Cerebellar nuclear complex (tissue), 1 donor: ENCODE measurements at places on chromosomes 3 and 15.

DNA sequence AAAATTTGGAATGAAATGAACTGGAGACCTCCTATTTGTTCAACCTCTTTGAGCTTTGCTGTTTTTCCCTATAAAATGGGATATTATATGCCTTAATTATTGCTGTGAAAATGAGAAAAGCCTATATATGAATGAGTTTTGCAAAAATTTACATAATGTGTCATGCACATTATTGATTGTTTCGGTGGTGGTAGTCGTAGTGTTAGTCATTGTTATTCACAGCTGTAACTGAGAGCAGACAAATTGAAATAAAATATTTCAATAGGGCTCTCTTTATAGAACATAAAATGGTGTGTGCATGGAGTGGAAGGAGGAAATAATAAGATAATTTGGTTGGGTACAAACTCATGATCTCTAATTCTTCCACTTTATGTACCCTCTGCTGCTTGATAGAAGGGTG is 153.7 kb upstream of the GADL1 start:
- DNase-seq = no peak

GRCh38 chr3:107112356-107112755 is 264.9 kb upstream of the CCDC54 start:
- no peak for DNase-seq

GRCh38 chr15:71748293-71748718 is 62.0 kb upstream of the NR2E3 start:
- DNase-seq = no peak

GRCh38 chr15:100781061-100781960 is 98.3 kb upstream of the ALDH1A3 start:
- no peak for DNase-seq

- no peak for DNase-seq
Measured at GRCh38 chr3:19046440-19046839, 101.9 kb upstream of the KCNH8 start.

DNA sequence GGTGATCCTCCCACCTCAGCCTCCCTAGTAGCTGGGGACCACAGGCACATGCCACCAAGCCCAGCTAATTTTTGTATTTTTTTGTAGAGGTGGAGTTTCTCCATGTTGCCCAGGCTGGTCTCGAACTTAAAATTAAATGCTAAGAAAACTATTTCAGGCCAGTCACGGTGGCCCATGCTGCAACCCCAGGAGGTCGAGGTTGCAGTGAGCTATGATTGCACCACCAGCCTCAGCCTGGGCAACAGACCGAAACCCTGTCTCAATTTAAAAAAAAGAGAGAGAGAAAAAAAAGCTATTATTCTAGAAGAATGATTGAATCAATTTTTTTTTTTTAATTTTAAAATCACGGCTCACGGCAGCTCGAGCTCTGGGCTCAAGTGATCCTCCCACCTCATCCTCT is 4.7 kb downstream of the SLC51A start:
- DNase-seq = no peak

DNA sequence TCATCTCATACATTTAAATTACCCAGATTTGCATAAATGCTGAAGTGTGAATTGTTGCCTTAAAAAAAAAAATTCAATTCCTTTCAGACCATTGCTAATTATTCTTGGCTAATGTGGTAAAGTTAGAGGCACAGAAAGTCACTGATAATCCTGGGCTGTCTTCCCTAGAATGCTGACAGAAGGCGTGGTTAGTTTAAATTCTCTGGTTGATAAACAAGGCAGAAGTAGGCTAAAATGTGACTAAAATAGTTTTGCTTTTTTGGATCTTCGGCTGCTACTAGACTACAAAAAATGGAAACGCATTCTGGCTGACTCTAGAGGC is 193.7 kb downstream of the OTOL1 start:
- DNase-seq = no peak

GRCh38 chr3:120673116-120673515 is 8.9 kb downstream of the HGD start:
- peak; percentile 98 for DNase-seq

- DNase-seq = no peak
Measured at GRCh38 chr3:31370380-31370666, 162.4 kb upstream of the STT3B start.

- no peak for DNase-seq
Measured at GRCh38 chr3:27596334-27596841, 112.2 kb upstream of the SLC4A7 start.

- no peak for DNase-seq
Measured at GRCh38 chr15:48392356-48392755, 61.1 kb downstream of the DUT start.

DNA sequence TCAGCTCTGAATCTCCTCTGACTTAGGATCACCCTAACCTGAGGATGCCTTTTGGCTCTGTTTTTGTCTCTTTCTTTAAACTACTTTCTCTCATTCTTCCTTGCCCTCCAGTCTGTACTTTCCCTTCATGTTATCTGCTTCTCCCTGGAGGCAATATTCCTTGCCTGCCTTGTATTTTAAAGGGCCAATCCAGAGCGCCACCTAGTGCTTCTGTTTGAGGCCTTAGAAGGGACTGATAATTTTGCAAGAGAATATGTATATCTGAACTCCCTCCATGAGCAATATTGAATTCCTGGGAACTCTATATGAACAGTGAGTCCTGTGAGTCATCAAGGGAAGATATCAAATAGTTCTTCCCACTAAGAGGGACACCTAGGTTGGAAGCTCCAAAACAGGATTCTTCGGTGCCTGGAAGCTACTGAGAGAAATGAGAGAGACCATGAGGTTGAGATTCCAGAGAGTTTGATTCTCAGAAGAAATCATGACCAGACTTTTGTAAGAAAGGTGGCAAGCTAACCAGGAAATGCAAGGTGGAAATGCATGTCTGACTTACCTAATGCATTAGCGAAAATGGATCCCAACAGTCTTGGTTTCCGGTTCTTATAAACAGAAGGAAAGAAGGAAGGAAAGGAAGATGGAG is 203.8 kb upstream of the CD96 start:
- DNase-seq = no peak

DNA sequence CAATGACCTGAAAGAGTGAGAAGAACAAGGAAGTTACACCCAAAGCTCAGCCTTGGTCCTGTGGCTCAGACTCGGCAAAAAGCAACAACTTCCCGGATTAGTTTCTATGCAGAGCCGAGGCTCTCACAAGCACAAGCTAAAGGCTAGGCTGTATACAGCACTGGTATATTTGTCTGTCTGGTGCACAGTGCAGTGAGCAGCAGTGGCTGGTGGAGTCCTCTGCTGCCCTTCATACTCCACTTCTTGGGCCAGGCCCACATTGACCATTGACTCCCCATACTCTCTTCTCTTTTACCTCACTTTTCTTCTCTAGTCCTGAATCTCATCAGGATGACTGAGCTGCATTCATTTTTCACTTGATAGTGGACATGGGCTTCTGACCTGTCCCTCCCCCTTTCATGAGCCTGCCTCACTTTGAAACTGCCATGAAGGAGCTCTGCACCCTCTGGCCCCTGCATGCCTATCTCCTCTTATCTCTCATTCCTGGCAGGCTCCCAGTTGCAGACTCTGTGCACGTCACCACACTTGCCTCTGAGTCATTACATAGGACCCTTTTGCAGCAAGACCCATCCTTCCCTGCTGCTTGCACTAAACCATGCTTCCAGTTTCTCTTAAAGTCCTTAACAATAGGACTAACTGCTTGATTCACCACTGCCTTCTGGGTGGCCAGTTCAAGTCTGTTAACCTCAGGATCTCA is 379.3 kb downstream of the NTRK3 start:
- no peak for DNase-seq

- DNase-seq = no peak
Measured at GRCh38 chr15:91384189-91384730, 284.2 kb downstream of the SV2B start.

DNA sequence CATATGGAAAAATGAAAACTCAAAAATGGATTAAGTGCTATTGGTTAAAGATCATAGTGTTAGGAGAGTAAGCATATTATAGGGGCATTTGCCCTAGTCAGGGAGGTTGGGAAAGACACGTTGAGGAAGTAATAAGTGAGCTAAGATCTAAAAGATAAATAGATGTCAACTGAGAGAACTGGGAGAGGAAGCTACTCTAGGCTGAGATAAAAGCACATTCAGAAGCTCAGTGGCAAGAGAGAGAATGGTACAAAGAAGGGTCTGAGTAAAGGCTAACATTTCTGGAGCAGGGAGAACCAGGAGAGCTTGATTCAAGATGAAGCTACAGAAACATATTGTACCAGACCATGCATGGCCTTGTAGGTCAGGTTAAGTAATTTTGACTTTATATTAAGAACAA is 63.9 kb downstream of the TRPC1 start:
- DNase-seq = no peak

DNA sequence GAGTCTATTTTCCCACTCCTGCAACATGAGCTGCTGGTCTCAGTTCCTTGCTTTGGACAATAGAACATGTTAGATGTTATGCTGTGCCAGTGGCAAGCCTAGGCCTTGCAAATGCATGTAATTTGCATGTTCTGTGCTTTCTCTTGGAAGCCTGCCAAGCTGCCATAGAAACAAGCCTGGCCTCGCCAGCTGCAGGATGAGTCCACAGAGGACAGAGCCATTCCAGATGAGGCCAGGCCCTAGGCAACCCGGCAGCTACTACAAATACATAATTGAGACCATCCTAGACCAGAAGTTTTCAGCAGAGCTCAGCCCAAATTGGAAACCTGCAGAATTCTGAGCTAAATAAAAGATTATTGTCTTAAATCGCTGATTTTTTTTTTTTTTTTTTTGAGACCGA is 39.6 kb downstream of the TRIM69 start:
- no peak for DNase-seq

- no peak for DNase-seq
Measured at GRCh38 chr3:22284559-22284958, 533.5 kb upstream of the ZNF385D start.

- DNase-seq = no peak
Measured at GRCh38 chr15:97319291-97319690, 641.2 kb upstream of the ARRDC4 start.

GRCh38 chr3:3038201-3038991 is 71.8 kb downstream of the IL5RA start:
- DNase-seq = no peak

DNA sequence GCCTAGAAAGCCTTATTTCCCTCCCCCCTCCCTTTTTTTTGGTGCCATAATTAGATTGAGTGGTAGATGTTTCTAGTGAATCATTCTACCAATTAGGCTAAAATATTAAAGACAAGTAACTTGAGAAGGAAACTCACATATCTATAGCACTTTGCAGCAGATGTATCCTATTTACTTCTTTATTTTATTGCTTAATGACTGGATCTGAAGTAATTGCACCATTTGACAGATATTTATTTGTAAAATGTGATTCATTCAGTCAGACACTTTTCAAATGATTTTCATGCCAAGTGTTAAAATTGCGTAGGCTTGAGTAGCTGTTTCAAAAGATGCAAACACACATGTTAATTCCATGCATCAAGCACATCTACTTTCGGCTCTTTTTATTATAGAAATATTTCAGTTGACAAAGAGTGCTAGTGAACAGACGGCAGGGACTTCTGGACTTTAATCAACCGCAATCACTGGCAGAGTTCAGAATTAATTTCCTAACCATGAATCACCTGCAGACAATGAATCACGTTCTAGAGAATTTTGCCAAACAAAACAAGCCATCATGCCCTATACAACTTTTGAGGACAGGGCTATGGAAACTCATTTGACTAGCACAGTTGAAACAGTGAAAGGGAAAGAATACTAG is 636.8 kb downstream of the MECOM start:
- DNase-seq = no peak

DNA sequence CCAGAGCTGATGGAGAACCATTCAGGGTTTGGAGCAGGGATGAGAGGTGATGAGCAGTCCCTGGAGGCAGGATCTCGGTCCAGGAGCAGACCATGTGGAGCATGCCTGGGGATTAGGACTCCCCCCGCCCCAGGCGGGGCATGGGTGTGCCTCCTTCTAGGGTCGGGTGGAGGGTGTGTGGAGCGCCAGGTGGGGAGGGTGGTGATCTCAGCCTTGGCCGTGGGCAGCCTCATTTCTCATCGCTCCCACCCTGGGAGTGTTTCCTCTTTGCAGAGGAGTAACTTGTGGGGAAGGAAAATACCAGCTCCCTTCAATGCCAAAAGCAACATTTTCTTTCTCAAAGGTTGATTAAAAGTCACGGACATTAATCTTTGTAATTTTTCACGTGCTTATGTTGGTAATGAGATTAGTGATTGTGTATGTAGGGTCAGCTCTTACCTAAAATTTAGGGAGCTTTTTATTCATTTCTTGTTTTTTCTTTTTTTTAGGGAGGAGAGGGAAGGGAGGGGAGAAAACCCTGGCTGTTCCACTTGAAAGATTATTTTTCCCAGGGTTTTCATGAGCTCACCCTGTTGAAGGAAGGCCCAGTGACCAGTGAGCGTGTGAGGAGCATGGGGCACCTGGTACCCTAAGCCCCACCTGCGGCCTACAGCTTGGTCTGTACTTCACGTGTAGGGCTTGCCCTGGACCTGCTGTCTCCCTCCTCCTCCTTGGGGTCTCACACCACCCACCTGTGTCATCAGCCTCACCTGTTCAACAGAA is 11.0 kb downstream of the FBLN2 start:
- DNase-seq = no peak

DNA sequence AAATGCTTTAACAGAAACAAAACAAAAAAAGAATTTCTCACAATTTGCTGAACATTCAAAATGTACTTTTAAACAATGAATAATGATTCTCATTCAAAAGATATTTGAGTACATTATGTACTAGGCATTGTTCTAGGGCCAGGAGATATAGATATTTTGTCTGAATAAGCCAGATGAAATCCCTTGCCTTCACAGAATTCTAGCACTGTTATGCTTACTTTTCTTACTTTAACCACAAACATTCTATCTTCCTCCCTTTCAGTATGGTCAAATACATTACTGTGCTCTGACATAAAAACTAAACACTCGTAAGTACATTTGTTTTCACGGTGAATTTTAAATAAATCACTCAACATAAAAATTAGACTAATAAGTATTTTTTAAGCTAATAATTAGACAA is 116.7 kb downstream of the ADAM10 start:
- DNase-seq = no peak

GRCh38 chr15:49187549-49188245 is 17.6 kb downstream of the GALK2 start:
- DNase-seq = no peak

GRCh38 chr3:167918008-167918596 is 177.6 kb downstream of the GOLIM4 start:
- no peak for DNase-seq

GRCh38 chr3:74532446-74532845 is 82.0 kb downstream of the CNTN3 start:
- DNase-seq = no peak

DNA sequence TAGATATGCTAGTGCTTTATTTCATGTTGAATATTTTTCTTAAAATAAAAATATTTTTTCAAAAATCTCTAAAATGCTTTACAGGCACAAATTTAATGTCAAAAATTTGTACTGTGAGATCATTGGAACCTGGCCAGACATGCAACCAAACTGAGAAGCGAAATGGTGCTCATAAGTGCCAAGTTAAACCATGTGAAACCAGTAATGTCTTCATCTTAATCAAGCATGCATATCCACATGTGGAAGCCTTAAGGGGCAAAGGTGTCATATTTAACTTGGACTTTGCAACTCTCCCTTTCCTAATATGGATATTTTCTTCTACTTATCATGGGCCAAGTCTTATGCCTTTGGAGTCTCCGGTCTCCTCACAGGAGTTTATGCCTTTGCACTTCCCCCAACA is 208.9 kb upstream of the COL8A1 start:
- DNase-seq = no peak
